ENCODE measurements at places on chromosomes 12 and 14.

GRCh38 chr12:119183942-119184695 lies 5.4 kb downstream of the HSPB8 start:
- no peak for DNase-seq

DNA sequence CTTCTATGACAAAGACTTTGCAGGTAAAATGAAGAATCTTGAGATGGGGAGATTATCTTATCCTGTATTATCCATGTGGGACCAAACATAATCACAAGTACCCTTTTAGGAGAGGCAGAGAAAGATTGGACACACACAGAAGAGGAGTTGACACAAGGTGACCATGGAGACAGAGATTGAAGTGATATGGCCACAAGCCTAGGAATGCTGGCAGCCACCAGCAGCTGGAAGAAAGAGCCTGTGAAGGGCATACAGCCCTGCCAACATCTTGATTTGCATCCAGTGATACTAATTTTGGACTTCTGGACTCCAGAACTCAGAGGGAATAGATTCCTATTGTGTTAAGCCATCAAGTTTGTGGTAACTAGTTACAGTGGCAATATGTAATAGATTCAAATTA lies 78.1 kb downstream of the RPS29 start:
- no peak for DNase-seq

DNA sequence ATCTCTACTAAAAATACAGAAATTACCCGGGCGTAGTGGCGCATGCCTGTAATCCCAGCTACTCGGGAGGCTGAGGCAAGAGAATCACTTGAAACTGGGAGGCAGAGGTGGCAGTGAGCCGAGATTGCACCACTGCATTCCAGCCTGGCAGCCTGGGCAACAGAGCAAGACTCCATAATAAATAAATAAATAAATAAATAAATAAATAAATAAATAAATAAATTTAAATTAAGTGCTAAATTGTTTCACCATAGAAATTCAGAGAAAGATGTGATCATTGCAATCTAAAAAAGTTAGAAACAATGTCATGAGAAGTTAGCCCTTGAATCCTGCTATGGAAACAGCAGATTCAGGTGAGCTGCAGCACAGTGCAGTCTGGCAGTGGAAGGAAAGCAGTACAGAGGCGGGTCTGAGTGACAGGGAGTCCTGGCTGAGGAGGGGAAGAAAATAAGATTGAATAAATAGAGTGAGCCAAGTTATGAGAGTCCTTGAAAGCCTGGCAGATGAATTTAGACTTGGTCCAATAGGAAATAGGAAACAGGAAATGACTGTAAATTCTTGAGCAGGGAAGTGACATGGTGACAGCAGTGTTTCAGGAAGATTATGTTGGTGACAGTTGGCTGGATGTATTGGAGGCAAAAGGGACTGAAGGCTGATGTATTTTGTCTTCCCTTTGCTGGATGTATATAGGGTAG lies 241.5 kb downstream of the GXYLT1 start:
- DNase-seq = no peak

- DNase-seq = no peak
These were observed 20.7 kb upstream of the TUBA1C start for GRCh38 chr12:49244176-49244575.

GRCh38 chr14:53542732-53543131 lies 389.6 kb upstream of the DDHD1 start:
- DNase-seq = no peak

- DNase-seq = no peak
These were observed 41.7 kb downstream of the SUSD6 start for GRCh38 chr14:69652942-69653684.

- DNase-seq = no peak
These were observed 34.9 kb downstream of the CACNA2D4 start for GRCh38 chr12:1883513-1883912.

DNA sequence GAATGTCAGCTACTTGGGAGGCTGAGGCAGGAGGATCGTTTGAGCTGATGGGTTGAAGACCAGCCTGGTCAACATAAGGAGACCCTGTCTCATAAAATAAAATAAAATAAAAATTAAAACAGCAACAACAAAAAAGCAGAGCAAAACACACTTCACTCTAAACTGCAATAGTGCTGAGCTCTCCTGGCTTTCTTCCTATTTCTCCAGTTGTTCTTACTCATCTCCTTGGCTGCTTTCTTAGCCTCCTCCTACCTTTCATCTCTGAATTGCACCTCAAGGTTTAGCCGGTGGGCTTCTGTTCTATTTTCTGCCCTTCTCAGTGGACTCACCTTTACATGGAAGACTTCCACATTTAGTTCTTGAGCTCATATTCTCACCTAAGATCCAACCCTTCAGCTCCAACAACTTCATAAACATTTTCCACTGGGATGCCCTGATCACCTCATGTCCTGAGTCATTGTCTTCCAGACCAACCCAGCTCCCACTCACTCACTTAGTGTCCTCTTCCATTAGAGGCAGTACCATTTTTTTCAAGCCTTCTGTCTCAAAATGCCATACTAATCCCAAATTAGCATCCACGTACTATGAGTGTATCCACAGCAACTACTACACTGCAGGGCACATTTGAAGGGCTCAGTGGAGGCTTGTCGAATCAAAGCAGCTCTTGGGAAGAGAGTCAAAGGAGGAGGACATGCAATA lies 41.2 kb upstream of the TMED10 start:
- no peak for DNase-seq

DNA sequence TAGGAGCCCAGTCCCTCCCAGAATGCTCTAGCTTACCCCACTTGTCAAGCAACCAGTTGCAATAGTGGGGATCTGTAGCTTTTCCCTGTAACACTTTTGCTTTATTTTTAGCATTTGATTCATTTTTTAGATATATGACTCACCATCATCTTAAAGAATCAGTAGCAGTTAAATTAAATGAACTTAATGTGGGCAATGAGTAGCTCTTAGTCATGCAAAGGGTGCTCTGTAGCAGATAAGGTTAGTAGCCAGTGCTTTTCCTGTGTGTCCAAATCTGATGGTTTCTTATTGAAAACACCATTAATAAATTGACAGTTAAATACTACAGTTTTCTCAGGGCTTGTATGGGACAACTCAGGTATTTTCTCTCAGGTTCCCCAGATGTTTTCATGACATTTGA lies 311.8 kb downstream of the RERGL start:
- peak; percentile 25 for DNase-seq

DNA sequence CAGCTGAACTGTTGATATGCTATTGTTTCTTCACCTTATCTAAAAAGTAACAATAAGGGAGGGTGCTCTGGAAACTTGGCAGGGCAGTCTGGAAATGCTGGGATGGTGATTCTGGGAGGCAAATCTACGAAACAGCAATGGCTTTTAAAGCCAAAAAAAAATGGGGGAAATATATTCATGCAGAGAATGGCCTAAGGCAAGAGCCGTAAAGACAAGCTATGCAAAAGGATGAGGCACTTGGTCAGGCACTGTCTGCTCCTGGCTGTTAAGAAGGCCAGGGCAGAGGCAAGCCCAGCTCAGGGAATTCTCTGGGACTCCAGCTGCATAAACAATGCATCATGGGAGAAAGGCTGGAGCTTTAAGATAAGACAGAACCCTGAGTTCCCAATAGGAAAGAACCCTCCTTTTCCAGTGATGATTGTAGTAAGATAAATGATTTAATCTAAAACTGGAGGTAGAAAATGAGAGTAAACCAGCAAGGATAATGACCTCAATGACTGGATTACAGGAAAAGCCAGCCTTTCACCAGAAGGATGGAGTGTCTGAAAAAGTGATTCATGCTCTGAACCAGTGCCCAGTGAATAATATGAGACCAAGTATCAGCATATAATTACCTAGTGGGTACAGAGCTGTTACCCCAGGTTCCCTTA lies 46.0 kb downstream of the ITPR2 start:
- peak; percentile 43 for DNase-seq

GRCh38 chr12:88188180-88188579 lies 46.1 kb downstream of the TMTC3 start:
- no peak for DNase-seq

GRCh38 chr14:96681829-96682228 lies 115.4 kb upstream of the VRK1 start:
- DNase-seq = peak; percentile 47

DNA sequence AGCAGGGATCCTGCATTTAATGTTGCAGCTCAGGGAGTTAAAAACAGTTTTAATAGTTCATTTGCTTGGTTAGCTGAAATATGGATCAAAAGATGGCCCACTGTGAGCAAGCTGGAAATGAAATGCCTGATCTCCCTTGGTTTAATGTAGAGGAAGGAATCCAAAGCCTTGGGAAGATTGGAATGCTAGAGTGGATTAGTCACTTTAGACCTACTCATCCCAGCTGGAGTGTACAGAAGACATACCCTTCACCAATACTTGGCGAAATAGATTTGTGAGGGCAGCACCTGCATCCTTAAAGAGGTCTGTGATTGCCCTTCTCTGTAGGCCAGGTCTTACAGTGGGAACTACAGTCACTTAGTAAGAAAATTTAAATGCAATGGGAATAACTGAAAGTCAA lies 58.0 kb upstream of the KRAS start:
- no peak for DNase-seq

DNA sequence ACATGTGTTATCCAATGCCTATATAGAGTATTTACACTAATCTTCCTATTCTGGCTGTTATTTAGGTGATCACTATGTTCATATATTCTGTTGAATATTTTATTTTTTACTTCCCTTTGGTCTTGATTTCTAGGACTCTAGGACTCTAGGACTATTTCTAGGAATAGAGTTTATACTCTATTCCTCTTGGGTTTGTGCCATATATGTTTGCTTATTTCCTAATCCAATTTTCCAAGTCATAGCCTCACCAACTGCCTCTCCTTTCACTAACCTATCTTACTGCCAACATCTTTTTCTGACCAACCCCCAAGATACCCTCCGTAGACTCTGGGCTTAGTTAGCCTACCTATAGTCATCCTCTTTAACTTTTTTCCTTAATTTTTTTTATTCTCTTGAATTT lies 28.5 kb downstream of the ARF6 start:
- no peak for DNase-seq

DNA sequence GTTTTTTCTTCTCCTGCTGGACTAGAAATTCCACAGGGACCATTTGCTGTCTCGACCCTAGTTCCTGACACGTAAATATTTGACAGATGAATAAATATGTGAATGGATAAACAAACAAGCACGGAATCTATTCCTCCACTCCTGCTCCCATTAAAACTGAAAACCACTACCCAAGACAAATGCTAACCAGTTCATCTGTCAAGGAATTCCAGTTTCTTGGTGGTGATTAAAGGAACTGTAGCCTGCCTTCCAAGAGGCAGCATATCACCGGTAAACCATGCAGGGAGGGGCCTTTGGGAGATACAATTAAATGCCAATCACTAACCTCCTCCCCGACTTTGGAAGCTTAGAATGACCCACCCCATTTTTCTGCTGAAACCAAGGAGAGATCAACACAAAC lies 95.4 kb downstream of the TTC7B start:
- DNase-seq = no peak

- peak; percentile 69 for DNase-seq
These were observed 244.2 kb upstream of the OR4E1 start for GRCh38 chr14:21917699-21918436.

- no peak for DNase-seq
These were observed 168.5 kb downstream of the NAV3 start for GRCh38 chr12:77999074-77999715.

GRCh38 chr14:32136027-32136825 lies 59.1 kb downstream of the ARHGAP5 start:
- DNase-seq = no peak

GRCh38 chr12:85688837-85689236 lies 147.4 kb downstream of the RASSF9 start:
- DNase-seq = no peak

DNA sequence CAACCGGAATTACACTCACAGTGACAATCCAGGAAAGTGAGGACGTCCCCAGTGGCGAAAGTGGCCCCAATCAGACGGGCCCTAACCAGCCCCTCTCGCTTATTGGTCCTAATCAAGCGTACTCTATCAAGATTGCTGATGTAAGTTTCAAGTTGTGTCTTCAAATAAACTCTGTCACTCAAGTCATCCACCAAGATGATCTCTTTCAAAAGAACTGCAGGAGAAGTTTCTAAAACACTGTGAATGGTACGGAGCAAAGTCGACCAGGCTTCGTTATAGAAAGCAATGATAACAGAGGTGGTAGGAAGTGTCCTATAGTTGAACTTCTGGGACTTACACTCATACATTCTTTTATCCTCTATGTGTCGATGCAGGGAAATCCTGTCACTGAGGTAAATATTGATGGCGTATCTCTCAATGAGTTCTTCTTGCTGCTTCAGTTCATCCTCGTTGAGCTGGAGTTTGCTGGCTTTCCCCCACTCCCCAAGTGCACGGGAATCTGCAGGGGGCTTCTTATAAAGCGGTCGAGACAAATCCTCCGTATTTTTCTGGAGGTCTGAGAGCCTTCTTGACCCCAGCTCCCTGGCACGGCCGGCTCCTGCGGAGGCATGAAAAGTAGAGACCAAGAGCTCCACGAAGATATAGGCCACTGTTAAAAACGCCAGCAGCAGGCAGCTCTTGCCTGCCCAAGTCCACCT lies 604 bp downstream of the GALNT4 start:
- DNase-seq = peak; percentile 20

DNA sequence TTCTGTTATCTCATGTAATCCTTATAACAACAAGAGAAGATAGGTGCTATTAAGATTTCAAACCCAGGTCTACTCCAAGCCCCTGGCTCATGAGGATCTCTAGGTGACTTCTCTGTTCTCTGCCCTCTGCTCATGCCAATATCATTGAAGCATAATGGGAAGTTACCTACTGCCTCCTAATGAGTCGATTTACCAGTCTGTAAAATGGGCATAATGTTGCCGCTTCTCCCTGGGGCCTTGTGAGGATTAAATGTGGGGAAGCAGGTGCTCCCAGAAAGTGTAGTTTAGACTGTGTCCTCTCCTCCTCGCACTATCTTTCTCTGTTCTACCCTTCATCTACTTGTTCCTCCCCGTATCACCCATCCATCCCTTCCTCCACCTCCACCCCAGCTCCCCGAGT lies 169.2 kb upstream of the LHX5 start:
- DNase-seq = no peak

- DNase-seq = no peak
These were observed 23.3 kb upstream of the NOS1 start for GRCh38 chr12:117384735-117385134.

- DNase-seq = no peak
These were observed 14.0 kb upstream of the HNF1A start for GRCh38 chr12:120964298-120964697.

DNA sequence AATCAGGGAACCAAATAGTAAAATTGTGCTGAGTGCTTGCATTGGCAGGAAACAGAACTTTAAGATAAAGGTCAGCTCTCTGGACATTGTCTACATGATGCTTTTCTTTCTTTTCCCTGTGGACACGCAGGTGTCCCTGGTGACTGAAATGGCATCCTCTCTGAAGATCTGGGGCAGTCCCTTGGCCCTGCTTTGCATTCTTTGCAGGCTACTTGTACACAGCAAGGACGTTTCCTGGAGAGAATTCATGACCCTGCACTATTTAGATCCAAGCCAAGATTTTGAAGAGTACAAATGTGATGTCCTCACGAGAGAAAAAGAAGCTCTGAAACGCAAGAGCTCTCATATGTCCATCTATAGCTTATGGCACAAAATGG lies 11.3 kb upstream of the EDDM3A start:
- DNase-seq = no peak

- no peak for DNase-seq
These were observed 30.6 kb upstream of the FBXO34 start for GRCh38 chr14:55240526-55241178.

- no peak for DNase-seq
These were observed 24.2 kb downstream of the TMEM30B start for GRCh38 chr14:61256826-61257468.

Data from RKO (cell line).